Activated CD4-positive, alpha-beta T cell treated with anti-CD3 and anti-CD28 coated beads, Interleukin-2, amount 50 U/mL, for 4 hours (primary cell): ENCODE measurements at places on chromosomes 16 and 17.

- DNase-seq = no peak
Observed at GRCh38 chr16:85384833-85385462, 228.2 kb upstream of the GSE1 start.

GRCh38 chr17:81082177-81083073 is 47.5 kb downstream of the BAIAP2 start:
- DNase-seq = no peak

DNA sequence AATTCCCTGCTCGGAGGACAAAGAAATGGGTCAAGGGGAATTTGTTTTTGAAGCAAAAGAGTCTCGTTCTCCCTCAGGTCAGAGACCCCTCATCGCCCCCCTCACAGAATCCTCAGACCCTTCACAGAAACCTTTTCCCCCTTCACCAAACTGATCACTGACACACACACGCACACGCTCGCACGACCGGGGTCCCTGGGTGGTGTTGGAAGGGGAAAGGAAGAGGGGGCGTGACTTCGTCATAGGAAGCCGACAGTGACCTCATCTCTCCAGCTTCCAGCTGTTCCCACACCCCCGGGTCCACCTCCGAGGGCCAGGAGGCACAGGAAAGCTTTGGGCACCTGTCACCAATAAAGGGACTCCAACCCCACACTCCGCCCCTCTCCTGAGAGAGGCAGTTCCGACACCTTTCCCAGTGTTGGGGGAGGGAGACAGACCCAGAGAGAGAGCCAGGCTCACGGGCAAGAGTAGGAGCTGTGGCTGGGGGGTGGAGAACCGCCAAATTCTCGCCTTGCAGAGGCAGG is 1.2 kb downstream of the ASGR1 start:
- no peak for DNase-seq

- no peak for DNase-seq
Observed at GRCh38 chr16:22373662-22374310, 633 bp downstream of the CDR2 start.

GRCh38 chr17:79563237-79564013 is 47.4 kb downstream of the RBFOX3 start:
- DNase-seq = no peak

DNA sequence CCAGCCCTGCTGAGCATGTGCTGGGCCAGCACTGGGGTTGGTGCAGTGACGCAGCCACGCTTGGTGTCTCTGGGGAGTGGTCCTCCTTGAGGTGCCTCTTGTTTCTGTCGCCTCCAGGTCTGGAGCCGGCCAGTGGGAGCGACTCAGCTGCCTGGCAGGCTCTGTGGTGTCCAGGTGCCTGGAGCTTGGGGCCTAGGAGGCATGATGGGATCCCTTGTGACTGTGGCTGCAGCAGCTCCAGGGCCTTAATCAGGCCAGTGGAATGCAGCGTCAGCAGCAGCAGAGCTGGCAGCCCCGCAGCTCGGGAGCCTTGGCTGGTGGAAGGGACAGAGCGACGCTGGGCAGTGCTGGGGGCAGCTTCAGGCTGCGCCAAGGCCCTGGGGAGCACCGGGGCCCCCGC is 74.7 kb upstream of the CIBAR2 start:
- no peak for DNase-seq

DNA sequence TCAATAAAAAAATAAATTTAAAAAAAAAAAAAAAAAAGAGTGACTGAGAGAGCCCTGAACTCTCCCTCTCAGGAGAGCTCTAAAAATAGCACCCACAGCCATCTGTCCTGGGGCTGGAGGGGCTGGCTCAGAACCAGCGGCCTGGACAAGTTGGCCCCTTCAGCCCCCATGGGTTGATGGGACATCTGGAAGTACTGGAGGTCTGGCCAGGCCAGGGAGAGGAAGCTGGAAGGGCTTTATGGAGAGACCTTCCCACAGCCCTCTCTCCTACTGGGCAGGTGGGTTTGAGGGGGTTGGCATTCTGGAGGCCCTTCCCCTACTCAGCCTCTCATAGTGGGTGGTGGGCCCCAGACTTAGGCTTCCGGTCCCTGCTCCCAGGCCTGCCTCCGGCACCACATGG is 93.7 kb upstream of the TMEM97 start:
- no peak for DNase-seq

GRCh38 chr17:39270923-39271322 is 45.2 kb upstream of the STAC2 start:
- no peak for DNase-seq

DNA sequence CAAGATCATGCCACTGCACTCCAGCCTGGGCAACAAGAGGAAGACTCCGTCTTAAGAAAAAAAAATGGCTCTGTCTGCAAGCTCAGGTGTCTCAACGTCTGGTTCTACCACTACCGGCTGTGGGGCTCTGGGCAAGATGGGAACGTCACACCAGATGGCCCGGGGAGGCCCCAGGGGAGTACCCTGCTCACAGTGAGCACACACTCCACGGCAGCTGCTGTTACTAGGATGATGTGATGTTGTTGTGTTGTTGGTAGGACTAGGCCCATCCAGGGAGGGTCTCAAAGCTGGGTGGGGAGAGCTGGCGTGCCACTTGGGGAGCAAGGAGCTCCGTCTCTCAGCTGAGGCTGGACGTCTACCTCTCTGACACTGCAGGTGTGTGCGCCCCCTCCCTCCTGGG is 9.4 kb upstream of the NPTX1 start:
- no peak for DNase-seq

- DNase-seq = no peak
Observed at GRCh38 chr16:22144520-22144919, 17.8 kb upstream of the SDR42E2 start.

DNA sequence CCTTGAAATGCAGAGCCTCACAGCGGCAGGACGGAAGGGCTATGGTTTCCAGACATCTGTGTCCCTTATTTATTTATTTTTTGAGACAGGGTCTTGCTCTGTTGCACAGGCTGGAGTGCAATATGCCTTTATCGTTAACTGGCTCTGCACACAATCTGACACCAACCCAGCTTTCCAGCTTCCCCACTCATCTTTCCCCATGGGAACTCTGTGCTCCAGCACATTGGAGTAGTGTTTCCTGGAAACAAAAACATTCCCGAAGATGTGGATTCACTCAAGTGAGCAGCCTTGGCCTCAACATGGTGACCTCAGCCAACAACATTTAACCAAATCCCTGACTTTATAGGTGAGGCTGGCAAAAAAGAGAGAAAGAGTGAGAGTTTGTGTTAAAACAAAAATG is 307.1 kb downstream of the TMEM114 start:
- DNase-seq = no peak

DNA sequence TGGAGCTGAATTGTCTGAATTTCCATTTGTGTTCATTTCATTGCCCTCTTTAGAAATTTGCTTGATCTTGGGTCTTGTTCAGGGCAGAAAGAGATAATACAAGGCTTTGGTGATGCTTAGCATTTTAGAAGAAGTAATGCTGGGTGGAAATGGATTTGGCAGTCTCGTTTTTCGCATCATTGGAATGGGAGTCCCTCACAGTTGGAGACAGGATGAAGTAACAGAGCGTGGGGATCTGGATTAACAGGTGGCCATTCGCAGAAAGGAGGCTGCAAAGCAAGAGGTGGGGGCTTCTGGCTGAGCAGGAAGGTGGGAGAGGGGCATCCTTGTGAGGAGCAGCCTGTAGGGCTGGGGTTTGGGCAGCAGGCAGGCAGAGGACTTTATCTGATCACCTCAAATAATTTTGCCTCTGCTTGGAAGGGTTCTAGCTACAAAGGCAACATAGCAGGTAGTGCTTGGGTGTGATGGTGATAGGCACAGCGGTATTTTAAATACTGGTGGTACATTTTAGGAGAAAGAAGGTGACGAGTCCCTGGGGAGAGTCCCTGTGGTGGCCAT is 17.0 kb downstream of the KSR1 start:
- DNase-seq = no peak

GRCh38 chr16:2751577-2752034 is 832 bp upstream of the SRRM2 start:
- DNase-seq = no peak

DNA sequence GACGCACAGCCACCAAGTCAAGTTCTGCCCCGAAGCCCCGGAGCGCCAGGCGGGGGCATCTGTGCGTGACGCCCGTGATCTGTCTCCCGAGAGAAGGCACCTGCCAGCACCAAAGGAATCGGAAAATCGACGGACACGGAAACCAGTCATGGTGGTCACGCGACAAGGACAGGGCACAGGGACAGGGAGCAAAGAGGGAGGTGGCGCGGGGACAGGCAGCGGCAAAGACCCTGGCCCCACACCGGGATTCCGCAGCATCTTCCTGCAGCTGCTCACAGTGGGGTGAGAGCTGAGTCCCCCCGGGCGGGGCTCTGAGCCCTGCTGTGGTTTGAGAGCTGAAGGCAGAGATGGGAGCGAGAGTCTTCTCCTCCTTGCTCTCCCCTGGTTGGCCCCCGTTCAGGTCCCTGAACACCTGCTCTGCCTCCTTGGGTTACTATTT is 56.4 kb downstream of the ABR start:
- DNase-seq = no peak

DNA sequence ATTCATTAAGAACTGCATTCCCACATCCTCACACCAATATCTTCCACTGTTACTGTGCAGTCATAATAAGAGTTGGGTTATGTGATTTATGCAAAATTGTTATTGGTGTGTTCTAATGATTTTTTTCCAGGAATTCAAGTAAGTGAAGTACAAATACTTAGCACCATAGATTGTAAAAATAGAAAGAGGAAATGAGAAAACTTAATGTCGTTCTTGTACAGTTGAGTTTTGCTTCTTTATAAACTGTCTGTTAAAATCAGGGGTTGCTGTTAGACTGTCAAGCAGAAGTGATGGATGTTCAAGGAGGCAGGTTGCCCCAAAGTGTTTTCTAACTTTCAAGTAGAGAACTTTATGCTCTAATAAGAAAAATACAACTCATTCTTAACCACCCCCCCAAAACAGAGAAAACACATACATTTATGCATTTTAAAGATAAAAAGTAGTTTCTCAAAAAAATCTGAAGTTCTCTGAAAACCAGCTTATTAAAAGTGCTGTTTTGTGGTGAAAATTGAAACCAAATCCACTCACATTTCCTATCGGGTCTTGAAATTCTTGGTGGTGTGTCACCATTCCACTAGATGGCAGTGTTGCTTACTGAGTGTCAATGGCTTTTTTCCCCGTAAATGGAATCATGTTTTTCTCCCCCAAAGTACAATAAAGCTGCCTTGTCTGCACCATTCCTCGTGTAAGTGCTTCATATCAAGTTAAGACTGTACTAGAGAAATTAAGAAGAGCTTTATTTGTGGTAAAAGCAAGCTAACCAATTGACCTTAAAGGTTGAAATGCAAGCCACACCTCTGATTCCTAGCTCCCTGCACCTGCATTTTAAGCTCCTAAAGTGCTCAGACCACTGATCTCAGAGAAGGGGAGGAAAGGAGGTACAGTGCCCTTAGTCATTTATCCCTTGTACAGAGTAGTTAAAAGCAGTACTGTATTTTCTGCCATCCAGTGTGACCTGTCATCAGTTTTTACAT is 4.7 kb upstream of the IGSF6 start:
- DNase-seq = no peak

DNA sequence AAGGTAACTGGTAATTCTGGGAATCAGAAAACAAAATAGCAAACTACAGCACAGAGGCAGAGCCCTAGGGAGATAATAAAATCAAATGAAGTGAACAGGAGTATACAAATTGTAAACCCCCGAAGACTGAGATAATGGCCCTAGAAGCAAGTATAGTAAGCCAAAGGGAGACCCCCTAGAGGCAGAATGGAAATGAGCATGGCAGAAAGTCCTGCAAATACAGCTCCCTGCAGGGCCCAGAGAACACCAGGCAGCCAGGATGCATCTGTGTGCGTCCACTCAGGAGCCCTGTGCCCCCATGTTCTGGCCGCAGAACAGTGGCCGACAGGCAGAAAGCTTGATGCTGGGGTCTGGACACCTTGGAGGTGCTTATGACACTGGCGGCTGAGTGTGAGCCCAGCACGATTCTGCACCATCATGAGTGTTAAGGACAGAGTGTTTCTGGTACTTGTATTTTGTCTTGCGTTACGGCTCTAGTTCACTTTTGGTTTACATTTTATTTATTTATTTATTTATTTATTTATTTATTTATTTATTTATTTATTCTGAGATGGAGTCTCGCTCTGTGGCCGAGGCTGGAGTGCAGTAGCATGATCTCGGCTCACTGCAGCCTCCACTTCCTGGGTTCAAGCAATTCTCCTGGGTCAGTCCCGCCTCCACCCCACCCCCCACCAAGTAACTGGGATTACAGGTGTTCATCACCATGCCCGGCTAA is 48.7 kb downstream of the RGS9 start:
- no peak for DNase-seq

- DNase-seq = no peak
Observed at GRCh38 chr17:930258-930657, 49.3 kb downstream of the NXN start.

GRCh38 chr16:29819506-29819905 is 756 bp upstream of the MVP start:
- DNase-seq = no peak

GRCh38 chr16:67654403-67654911 is 5.6 kb downstream of the ACD start:
- DNase-seq = no peak

- no peak for DNase-seq
Observed at GRCh38 chr17:56761387-56761786, 72.3 kb downstream of the C17orf67 start.

- DNase-seq = no peak
Observed at GRCh38 chr16:84464116-84464515, 40.3 kb downstream of the MEAK7 start.

GRCh38 chr16:31038993-31039392 is 5.6 kb downstream of the STX4 start:
- DNase-seq = no peak

GRCh38 chr16:15785386-15786059 is 71.3 kb downstream of the MYH11 start:
- DNase-seq = no peak

DNA sequence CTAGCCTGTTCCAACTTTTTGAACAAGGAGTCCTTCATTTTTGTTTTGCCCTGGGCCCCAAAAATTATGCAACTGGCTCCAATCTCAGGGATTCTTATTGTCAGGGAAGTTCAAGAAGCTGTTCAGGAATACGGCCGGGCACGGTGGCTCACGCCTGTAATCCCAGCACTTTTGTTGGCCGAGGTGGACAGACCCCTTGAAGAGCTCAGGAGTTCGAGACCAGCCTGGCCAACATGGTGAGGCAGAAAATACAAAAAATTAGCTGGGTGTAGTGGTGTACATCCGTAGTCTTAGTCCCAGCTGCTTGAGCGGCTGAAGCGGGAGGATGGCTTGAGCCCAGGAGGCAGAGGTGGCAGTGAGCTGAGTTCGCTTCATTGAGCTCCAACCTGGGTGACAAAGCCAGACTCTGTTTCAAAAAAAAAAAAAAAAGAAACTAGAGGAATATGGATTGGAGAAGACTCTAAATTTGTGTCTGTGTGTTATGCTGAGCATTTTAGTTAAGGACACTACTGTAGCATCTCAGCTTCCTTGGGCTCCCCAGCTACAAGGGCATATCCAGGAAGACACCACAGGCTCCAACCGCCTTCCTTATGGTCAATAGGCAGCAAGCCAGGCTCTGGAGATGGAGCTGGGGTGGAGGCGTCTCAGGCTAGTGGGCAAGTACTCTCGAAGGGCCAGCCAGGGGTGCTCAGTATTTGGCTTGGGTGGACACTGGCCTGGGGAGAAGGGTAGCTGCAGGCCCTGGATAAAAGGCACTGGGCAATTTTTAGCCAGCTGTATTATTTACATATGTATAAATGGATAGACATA is 56.8 kb upstream of the CREBBP start:
- no peak for DNase-seq

- no peak for DNase-seq
Observed at GRCh38 chr17:66398617-66399016, 96.2 kb downstream of the PRKCA start.
